ENCODE measurements at places on chromosomes 4 and X. TPM values are rescaled to one million over a fixed set of nuclear protein-coding genes. Genes with fewer than 3 reads are reported as not detected.

DNA sequence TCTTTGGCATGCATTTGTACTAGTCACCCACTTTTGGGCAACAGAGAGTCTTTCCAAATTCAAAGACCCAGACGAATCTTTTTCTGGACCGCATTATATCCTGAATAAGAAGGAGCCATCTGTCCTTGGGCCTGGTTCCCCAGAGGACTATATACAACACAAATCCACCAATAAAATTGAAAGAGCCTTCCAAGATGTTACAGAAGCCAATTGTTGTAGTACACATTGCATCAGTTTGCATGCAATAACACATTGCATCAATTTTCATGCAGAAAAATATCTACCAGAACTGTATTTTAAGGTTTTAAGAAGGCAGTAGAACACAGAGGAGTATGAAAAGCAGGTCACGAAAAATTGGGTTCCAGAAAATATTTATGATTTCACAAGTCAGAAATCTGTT, 203.2 kb downstream of the HTR2C start:
- no peak for DNase-seq

DNA sequence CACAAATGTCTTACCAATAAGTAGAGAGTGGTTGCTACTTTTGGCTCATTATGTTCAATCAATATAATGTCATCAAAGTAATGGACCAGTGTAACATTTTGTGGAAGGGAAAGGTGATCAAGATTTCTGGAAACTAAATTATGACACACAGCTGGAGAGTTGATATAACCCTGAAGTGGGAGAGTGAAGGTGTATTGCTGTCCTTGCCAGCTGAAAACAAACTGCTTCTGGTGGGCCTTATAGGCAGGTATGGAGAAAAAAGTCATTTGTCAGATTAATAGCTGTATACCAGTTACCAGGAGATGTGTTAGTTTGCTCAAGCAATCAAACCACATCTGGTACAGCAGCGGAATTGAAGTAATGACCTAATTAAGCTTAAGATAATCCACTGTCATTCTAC, 17.3 kb upstream of the GUCY1B1 start:
- no peak for DNase-seq

GRCh38 chr4:148857239-148857972, 415.2 kb upstream of the NR3C2 start:
- no peak for DNase-seq

- DNase-seq, result no peak
Measured at GRCh38 chr4:29711226-29711625, 1008.9 kb upstream of the PCDH7 start.

GRCh38 chrX:29662759-29663503, 552.4 kb upstream of the MAGEB2 start:
- DNase-seq, result peak; percentile 85

DNA sequence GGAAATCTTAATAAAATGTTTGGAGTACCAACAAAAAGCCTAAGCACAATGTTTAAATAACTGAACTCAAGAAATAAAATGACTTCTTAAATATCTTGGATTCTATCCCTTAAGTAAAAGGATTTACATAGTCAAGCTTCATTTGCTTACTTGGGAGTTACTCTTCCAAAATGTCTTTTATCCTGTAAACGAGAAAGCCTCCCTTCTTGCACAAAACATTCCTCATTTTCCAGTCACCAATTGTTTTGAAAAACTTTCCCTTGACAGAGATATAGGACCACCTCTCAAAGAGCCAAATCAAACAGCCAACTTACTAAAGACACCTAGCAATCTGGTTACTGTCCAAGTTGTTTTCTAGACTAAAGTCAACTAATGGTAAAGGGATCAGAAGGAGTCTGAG, 18.6 kb downstream of the PDGFC start:
- DNase-seq, result no peak

GRCh38 chr4:174580597-174580996, 58.3 kb upstream of the HPGD start:
- peak; percentile 29 for DNase-seq

- DNase-seq, result peak; percentile 6
Measured at GRCh38 chr4:26076000-26076587, 162.1 kb downstream of the SMIM20 start.

DNA sequence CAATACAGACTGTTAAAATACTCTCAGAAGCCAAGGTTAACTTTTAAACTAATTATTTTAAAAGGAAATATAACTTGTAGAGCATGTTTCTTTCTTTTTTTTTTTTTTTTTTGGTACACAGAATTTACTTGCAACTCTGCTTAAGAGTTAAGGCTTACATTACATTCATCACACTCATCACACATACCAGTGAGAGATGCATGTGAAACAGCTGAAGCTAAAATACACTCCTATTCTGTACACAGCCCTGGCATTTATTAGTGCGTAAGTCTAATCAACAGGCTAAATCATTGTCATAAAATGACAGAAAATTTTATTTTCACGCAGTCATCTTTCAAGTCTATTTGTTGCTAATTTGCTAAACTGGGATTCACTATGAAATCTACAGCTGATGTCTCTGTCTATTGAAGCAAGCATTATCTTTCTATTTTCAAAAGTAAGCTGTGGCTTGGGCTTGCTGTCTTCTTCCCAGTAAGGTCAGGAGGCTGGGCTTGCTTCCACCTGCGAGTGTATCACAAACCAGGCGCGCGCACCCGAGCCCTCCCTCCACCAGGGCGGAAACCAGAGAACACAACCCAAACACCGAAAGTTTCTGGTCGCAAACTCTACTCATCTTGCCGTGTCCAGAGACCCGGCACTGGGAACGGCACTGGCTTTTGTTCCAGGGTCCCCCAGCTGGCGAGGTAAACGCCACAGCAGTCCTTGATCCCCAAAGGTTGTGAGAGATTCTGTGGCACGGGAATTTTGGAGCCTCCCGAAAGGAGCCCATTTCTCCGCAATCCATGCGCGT, 3.9 kb downstream of the MAML3 start:
- peak; percentile 53 for DNase-seq

DNA sequence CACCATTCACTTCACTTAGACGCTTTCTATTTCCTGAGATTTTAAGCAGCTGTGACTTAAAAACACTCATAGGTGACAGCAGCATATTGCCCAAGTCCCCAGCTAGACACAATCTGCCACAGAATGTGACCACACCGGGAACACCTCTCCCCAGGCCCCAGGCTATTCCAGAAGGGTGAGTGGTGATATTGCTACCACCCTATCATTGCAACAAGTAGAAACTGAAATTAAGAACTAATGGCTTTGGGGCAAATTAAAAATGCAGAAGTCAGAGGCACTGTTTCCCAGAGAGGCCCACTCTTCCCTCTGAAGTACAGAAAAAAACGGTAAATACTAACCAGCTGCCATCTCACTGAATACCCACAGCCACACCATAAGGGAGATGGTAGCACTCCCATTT, 35.0 kb downstream of the QDPR start:
- DNase-seq, result no peak

GRCh38 chrX:96244955-96245354, 439.7 kb upstream of the DIAPH2 start:
- no peak for DNase-seq

Gene PIGA
- total RNA-seq, result 7.1 TPM

Gene H2BW2
- not detected for total RNA-seq

Gene ZMAT1
- 0.43 TPM for total RNA-seq

Gene RAB41
- not detected for total RNA-seq

Gene IGSF1
- 0.32 TPM for total RNA-seq
